Nucleus accumbens (tissue), 56 donors: ENCODE measurements at places on chromosomes 7 and 10.

DNA sequence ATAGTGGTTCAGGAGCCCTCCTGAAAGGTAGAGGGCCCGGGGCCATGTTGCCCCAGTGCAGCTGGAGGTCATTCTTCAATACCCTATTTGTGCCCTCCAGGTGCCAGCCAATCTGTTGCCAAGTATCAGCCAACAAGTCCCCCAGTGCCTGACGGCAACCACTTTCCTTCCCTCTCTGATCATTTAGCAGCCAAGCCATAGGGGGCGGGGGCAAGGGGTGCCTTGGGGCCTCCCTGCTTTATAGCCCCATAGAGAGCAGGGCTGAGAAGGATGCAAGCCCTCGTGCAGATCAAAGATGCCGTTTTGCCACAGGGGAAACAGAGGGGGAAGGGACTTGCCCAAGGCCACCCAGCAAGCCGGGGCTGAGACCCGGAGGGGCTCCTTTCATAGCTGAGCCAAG lies 149.0 kb upstream of the CHST15 start:
- no peak for DNase-seq

- DNase-seq, result no peak
Measured at GRCh38 chr7:886626-887487, 10.5 kb downstream of the GET4 start.

GRCh38 chr10:70906031-70906783 lies 17.8 kb upstream of the PCBD1 start:
- DNase-seq, result no peak

DNA sequence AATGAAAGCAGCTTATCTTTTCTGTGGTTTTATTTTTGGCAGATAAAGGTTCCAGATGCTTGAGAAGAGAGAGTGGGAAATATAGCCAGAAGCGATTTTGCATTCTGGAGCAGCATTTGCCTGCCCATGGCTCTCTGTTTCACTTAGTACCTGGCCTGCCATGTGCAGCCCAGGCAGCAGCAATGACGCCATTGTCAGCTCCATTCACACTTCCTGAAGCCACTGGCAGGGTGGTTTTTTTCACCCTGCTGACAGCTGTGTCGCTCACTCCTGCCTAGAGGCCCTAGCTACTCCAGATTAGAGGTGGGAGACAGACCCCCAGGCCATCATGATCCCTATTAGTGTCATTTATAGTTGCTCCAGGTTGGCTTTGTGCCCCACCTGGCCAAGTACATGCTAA lies 30.1 kb upstream of the NEUROD6 start:
- no peak for DNase-seq

DNA sequence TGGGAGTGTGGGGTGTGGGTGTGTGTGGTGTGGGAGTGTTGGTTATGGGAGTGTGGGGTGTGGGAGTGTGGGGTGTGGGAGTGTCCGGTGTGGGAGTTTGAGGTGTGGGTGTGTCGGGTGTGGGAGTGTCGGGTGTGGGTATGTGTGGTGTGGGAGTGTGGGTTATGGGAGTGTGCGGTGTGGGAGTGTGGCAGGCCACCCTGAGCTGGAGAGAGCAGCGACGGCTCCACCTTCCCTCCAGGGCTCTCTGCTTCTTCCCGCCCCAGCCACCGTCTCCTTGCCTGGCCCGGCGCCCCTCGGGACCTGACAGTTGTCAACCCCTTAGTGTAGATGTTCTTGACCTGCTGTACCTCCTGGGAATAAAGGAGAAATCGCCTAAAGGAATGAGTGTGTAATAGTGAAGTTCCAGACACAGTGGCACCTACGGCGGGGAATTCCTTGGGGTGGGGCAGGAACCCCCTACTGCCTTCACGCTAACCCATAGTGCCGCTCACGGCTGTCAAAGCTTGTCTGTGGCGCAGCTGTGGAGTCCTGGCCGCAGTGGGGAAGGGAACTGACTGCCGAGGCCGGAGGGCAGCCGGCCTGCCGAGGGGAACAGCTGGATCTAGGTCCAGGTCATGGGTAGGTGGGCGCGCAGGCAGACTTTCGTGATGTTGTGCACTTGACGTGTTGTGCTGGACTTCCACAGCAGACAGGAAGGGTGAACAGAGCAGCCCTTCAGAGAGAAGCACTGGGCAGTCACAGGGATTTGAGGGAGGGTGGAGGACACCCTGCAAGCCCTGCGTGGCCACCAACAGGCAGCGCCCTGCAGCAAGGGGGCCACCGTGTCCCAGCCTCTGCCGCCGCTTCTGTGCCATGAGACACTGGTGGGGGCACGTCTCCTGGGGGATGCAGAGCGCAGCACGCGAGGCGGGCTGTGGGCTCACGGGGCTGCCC lies 49.0 kb upstream of the EN2 start:
- no peak for DNase-seq

GRCh38 chr7:2833083-2833910 lies 10.8 kb downstream of the GNA12 start:
- no peak for DNase-seq

- no peak for DNase-seq
Measured at GRCh38 chr7:82755705-82756551, 312.4 kb upstream of the CACNA2D1 start.

DNA sequence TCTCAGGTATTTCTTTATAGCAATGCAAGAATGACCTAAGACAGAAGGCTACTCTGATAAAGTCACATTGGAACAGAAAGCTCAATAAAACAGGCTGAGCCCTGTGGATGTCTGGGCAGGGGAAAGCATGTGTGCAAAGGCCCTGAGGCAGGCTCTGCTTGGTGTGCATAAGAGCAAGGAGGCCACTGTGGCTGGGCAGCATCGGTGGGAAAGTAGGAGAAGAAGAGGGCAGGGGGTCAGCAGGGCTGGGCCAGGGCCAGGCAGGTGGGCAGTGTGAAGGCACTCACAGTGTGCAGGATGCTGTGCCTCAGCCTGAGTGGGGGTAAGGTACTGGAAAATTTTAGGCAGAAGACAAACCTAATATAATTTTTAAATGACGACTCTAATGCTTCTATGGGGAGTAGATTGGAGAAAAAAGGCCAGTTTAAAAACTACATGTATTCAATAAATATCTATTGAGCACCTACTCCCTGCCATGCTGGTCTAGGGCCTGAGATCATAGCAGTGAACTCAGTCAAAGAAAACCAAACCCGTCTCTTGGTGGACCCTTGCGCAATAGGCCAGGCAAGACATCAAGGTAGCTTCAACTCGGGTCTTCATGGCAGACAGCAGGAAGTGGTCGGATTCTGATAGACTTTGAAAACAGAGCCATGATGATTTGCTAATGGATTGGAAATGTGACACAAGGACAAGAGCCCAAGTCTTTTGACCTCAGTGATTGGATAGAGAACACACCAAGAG lies 572.3 kb downstream of the TCERG1L start:
- DNase-seq, result no peak

GRCh38 chr10:26451903-26452302 lies 13.8 kb downstream of the APBB1IP start:
- DNase-seq, result no peak

DNA sequence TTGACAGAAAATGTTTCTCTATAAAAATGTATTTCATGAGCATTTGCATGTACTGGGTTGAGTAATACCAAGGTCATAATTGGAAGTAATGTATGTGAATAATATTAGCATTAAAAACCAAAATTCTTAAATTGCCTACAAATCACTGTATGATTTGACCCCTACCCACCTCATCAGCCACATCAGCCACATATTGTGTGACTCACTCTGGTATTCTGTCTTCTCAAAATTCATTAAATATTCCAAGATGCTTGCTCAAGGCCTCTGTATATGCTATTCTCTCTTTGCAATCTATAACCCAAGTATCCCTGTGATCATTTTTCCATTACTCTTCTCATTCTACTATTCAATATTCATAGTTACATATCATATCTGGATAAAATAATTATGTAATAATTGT lies 21.4 kb downstream of the POT1 start:
- DNase-seq, result no peak

DNA sequence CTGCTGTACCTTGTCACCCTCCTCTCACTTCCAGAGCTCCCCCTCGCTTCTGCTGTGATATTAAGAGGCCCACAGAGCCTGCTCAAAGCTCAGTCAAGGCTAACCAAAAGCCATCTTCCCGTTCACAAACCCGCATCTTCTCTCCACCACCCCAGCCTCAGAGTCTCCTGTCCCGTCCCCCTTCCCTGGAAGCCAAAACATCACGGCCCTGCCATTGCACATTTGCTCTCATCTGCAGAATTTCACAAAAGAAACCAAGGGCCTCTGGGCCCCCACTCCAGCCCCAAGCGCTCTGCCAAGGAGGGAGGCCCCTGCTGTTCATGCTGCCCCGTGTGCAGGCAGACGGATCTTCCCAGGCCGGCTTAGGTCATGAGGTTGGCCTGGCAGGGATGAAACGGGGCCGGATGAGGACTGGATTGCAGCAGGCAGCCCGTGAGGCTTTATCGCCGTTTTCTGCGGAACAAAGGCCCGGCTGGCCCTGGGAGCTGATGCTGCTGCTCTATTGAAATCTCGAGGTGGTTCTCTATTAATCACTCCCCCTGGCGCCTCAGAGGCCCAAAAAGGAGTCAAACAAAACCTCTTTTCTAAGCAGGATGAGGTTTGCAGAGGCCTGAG lies 31.6 kb upstream of the FOXK1 start:
- no peak for DNase-seq

GRCh38 chr7:131244259-131244852 lies 83.3 kb upstream of the MKLN1 start:
- DNase-seq, result peak; percentile 31

- DNase-seq, result peak; percentile 15
Measured at GRCh38 chr10:97791824-97792721, 20.3 kb upstream of the SFRP5 start.

DNA sequence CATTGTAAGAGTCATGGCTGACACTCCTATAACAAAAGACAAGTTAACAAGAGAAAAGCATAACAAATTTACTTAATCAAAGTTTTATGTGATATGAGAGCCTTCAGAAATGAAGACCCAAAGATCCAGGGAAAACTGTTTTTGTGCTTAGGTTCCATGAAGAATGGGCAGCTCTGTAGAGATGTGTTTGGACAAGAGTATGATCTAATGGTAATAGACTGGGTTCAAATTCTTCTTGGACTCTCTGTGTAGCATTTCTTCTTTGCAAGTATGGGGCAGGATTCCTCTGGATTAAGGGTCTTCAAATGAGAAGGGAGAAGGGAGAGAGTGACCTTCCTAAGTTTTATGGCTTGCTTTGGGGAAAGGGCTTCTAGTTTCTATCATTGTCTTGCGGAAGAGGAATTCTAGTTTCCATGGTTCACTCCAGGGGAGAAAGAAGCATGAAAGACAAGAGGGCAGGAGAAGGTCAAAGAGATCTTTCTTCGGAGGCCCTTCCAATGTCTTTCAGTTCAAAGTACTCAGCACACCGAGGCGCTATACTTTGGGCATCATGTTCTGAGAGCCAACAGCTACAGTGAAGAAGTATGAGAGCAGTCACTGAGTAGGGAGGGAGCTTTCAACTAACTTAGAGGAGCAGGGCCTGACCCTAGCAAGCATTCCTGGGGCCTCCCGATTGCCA lies 15.4 kb downstream of the IFIT3 start:
- no peak for DNase-seq

DNA sequence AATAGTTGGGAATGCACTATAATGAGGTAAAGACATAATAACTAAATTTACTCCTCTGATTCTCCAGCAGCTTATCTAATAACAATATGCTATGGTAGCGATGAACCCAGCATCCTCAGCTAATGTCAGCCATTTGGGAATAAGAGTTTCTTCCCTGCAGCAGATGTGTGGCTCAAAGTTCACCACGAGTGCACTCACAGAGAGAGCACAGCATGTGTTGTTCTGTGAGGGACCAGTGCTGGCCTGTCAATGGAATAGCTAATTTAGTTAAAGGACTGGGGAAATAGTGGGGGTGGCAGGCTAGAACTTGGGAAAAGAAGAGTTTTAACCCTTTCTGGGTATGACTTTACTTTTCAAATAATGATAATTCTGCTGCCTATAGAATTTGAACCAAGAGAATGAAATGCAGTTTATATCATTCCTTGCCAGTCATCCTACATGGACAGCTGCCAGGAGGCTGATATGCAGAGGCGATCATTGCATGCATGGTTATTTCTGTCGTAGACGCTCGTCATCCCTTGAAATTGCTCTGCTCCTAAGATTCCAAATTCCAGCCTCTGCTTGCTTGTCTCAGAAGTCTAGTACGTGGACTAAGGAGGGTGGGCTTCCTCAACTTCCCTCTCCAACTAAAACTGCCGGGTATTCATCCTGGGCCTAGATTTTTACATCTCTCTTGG lies 355.6 kb downstream of the RNLS start:
- DNase-seq, result no peak

DNA sequence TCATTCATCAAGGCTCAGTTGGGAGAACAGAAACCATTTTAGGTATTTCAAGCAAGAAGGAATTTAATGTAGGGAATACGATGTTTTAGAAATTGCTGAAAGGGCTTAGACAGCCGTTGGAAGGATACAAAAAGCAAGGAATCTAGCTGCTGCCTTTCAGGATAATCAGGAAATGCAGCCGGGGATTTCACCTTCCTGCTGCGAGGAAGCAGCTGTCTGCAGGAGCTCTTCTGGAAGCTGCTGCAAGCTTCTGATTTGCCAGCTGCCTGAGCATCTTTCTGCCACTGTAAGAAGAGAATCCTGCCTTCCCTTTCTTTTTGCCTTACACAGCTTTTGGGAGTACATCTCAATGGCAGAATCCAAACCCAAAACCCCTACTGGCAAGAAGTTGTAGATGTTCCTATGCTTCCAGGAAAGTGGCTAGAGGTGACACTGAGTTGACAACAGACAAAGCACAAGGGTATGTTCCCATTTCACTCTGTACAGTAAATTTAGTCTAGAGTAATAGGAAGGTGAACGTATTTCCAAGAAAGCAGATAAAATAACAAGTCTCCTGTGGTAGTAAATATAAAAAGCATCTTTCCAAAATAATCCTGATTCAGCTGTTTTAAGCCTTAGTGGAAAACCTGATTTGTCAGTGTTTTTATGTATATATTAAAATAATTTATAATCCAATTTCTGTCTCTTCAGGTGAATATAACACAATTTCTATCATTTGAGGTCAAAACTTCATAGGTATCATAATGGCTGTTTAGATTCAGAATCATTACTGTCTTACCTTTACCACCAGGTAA lies 148.4 kb upstream of the LRGUK start:
- DNase-seq, result no peak

- DNase-seq, result no peak
Measured at GRCh38 chr10:44765299-44765698, 145.8 kb upstream of the TMEM72 start.
